ENCODE measurements at places on chromosomes 6 and 20.
A peak's percentile ranks its signal among the peaks of the same experiment; 100 is the strongest.

GRCh38 chr6:150991487-150991886 lies 126.0 kb downstream of the MTHFD1L start:
- DNase-seq, result no peak

GRCh38 chr6:26340066-26340465 lies 24.9 kb upstream of the BTN3A2 start:
- DNase-seq, result no peak

- no peak for DNase-seq
These were observed 19.7 kb upstream of the OGFRL1 start for GRCh38 chr6:71268735-71269437.

- DNase-seq, result no peak
These were observed 293.2 kb downstream of the BTBD9 start for GRCh38 chr6:38346291-38347079.

GRCh38 chr6:14361297-14361696 lies 243.7 kb downstream of the CD83 start:
- no peak for DNase-seq

DNA sequence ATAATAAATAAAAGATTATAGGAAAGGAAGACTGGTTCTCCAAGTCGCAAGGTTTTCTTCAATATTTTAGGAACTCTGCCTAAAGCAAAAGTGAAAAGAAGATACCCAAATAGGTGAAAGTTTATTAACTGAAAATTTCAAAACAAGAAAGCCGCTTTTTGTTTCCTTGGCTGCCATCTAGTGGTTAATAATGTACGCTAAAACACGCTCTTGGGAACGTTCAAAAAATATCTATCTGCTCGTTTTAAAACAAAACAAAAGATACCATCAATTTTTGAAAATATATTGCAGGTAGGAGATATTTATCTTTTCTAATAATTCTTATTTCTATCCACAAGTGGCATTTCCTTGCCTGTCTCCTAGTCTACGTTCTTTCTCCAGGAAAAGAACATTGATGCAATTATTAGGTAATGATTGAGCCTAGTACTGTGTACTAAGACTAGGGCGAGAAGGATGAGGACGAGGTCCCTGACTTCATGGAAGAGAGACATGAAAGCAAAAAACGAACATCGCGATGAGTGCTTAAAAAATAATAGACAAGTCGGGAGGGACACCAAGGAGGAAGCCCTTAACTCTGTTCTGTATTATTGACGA lies 97.2 kb downstream of the SPTLC3 start:
- peak; percentile 15 for DNase-seq

- DNase-seq, result no peak
These were observed 14.0 kb downstream of the DPPA5 start for GRCh38 chr6:73340048-73340447.

- no peak for DNase-seq
These were observed 105.8 kb downstream of the JARID2 start for GRCh38 chr6:15351631-15352030.

DNA sequence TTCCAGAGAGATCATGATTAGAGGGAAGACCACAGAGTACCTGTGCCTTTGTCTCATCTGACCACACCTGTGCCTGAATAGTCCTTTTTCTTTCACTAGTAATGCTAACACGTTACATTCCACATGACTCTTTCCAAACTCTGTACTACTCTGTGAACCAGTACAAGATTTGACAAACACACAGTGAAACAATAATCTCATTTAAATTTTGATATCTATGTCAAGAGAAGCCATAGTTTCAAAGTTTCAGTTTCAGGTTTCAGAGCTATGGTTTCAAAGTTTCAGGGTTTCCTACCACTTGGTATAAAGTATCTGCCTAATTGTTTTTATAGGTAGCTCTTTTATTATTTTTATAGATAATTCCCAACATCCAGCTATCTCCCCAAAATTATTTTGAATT lies 62.0 kb upstream of the PHACTR2 start:
- no peak for DNase-seq

GRCh38 chr6:106974999-106975737 lies 639 bp upstream of the CD24 start:
- peak; percentile 57 for DNase-seq

- no peak for DNase-seq
These were observed 24.2 kb downstream of the GLP1R start for GRCh38 chr6:39072830-39073229.

DNA sequence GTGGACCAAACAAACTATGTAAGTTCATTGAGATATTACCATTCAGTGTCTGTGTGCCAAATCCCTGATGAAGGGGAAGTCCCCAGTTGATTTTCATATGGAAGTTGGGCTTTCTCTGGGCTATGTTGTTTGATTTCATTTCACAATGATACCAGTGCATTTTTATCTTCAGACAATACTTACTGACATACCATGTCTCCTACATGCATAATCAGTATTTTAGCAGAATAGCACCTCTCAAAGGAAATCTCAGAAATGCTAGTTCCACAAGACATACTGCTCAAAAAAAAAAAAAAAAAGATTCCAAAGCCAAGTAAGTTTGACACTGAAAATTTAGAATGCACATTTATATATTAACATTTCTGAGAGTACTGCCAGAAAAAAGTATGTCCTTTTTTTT lies 168.8 kb upstream of the RNF217 start:
- no peak for DNase-seq
